ENCODE measurements at places on chromosomes 7 and 10.

- no peak for DNase-seq
Measured at GRCh38 chr10:97318772-97319651, at the start of gene FRAT1. Gene FRAT1 (plus strand): TSS chr10:97319271. CDS start chr10:97319454, 183 bp downstream.

GRCh38 chr10:48305905-48306264 is 592 bp upstream of the MAPK8 start:
- no peak for DNase-seq

GRCh38 chr10:21144047-21144446 is 246.9 kb upstream of the NEBL start:
- DNase-seq: no peak

DNA sequence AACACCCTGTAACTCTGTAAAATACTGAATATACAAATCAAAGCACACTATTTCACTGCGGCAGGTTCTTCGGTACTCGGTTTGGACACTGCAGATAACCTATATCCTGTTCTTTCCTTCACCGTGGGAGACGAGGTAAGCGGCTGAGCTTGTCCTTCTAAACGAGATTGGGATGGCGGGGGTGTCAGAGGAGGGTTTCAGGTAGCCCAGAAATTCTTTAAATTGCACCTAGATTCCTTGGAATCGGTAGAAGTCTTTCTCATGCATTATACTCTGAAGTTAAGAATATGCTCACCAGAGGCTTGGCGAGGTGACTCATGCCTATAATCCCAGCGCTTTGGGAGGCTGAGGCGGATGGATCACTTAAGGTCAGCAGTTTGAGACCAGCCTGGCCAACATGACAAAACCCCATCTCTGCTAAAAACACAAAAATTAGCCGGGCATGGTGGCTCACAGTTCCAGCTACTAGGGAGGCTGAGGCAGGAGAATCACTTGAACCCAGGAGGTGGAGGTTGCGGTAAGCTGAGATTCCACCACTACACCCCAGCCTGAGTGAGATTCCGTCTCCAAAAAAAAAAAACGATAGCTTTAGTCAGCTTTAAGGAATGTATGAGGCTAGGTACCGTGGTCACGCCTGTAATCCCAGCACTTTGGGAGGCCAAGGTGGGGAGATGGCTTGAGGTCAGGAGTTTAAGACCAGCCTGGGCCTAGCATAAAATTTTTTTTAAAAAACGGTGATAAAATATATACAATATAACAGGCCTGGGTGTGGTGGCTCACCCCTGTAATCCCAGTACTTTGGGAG is 10.1 kb upstream of the LAT2 start:
- no peak for DNase-seq

DNA sequence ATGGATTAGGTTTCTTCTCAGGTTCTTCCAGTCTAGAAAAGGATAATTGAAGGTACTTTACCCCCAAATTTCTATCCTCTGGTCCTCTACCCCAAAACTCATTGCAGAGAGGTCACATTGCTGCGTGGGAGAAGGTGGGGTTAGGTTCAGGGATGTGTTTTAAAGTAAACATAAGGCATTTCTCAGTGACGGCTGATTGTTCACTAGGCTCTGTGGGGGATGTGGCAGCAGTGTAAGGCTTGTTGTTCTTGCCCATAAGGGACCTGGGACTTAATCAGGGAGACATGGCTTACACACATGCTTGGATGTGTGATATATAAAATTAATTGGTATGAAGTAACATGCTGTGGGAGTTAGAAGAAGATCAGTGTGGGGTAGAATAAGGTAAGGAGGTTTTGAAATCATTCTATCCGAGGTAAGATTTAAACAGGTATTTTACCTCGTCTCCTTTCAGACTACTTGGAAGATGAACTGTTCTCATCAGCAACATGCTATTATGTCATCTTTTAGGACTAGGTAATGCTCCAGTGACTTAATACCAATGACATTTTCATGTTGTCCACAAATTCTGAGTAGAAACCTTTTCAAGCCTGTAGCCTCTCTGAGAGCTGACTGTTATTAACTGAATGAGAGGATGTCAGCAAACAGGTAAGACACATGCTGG is 6.6 kb downstream of the CCDC126 start:
- no peak for DNase-seq

- DNase-seq: no peak
Measured at GRCh38 chr10:67327626-67328535, 368.1 kb downstream of the CTNNA3 start.

DNA sequence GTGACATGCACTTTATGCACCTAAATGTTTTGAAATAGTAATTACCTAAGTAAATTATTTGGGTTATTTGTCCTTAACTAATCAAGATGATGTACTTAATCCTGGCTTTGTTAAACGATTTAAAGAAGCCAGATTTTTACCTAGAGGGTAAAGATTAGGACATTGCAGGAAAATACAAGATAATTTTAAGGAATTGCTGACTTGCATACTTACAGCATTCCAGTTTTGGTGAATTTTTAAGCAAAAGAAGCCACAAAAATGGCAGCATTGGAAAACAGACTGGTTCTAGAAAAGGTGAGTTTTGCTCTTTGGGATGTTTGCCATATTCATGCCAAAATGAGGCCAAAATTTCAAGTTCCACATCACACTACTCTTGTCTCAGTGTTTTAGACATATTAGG is 33.4 kb downstream of the BCAP29 start:
- no peak for DNase-seq

- peak; percentile 16 for DNase-seq
Measured at GRCh38 chr7:105934572-105935185, 28.4 kb upstream of the CDHR3 start.

DNA sequence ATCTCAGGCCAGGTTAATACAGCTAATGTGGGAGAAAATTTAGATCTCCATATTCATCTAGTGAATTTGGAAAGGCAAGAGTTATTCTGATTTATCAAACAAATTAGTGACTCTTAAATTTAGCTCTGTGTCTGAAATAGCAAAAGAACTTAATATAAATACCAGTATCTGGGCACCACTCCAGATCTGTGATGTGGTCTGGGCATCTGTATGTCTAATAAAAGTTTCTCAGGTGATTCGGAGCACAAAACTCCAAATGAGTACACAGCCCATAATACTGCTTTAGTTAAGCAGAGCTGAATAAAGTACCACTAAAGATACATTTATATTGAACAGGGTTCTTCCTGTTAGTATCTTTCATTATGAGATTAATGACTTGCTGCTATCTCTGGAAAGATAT is 261.4 kb downstream of the BAMBI start:
- DNase-seq: no peak

GRCh38 chr7:36186359-36187121 is 33.5 kb downstream of the EEPD1 start:
- DNase-seq: no peak

DNA sequence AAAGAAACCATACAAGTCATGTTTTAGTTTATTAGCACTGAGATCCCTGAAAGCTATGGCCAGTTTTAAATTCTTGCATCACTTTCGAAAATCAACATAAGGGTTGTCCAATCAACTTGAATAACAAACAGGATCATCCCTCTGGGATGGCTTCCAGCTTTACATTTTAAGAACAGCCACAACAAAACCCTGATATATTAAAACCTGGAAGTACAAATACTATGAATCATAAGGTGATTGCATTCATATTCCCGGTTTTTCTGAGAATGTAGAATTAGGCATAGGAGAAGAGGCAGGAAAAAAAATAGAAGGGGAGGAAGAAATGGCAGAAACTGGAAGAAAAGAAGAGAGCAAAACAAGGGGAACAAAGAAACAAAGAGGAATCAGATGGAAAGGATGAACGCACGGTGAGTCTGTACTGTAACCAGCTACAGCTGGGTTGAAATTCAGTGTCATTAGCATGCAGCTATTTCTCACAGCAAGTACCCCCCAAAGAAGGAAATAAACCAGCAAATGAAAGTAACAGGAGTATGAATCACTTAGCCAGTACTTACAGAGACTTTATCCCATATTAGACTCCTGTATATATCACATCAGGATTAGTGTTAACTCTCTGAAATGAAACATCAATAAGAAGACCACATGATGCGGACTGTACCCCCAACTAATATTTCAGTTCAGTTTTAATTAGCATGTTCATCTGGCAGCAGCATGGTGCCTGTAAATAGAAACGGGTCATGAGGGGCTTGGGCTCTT is 301.3 kb downstream of the RNLS start:
- no peak for DNase-seq

GRCh38 chr7:54882694-54883093 is 123.7 kb upstream of the SEC61G start:
- DNase-seq: no peak

GRCh38 chr7:138008019-138008587 is 6.2 kb upstream of the CREB3L2 start:
- no peak for DNase-seq

- no peak for DNase-seq
Measured at GRCh38 chr10:73060173-73060572, 36.5 kb downstream of the P4HA1 start.
